ENCODE measurements at places on chromosomes 6 and 20. TPM values are rescaled to one million over a fixed set of nuclear protein-coding genes. Genes with fewer than 3 reads are reported as not detected.

- no peak for DNase-seq
- peaks cover 39% of the 10 kb centered on the region for H3K4me1 ChIP-seq
- peaks cover 40% of the 10 kb centered on the region for H3K36me3 ChIP-seq
- H3K27ac ChIP-seq = no peak overlapping the region
Measured at GRCh38 chr20:50834599-50835005, 39.7 kb downstream of the BCAS4 start.

DNA sequence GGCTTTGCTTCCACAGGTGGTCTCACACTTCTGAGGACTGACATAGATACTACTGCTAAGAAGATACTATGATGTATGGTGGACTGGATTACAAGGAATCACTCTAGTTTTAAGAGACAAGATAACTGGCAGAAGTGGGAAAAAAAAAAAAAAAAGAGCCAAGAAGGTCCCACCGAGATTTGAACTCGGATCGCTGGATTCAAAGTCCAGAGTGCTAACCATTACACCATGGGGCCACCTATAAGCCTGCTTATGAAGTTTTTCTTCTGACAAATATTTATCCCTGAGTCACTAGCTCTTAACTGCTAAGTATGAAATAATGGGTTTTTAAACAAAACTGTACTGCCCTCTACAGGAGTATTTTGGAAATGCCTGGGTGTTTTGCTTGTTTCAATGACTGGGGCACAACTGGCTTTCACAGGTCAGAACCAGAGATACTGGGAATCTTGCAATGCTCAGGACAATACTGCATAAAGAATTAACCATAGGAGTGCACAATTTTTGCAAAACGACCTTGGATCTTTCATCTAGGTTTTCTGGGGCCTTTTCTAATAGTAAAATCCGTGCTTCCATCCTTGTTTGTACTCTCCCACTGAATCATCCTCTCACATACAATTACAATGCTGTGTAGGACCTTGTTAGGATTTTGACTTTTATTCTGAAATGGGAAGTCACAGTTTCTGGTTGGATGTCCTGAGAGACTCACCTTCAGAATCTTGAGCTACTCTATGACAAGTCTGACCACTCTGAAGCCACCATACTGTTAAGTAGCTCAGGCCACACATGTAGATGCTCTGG is 116.3 kb downstream of the OR2B2 start:
- peaks cover 43% of the 10 kb centered on the region for H3K4me1 ChIP-seq
- peaks cover 10% of the 10 kb centered on the region for H3K27me3 ChIP-seq
- H3K36me3 ChIP-seq = no peaks in the 10 kb centered on the region
- peak overlapping the region; percentile 60 for H3K27ac ChIP-seq

DNA sequence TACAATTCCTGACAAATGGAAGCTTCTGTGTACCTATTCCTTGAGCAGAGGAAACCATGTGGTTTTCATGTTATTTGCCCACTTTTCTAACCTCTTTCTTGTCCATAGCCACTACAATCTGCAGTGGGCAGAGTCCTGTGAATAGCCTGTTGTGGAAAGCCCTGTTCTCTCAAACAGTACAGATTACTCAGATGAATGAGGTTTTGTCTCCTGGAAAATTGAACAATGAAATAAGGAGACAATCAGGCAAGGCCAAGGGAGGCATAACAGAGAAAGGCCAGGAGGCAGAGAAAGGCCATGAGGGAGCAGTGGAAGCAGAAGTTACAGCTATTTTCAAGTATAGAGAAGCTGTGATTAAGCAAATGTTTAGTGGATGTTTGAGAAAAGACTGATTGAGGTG is 189.3 kb downstream of the GRIK2 start:
- no peaks in the 10 kb centered on the region for H3K4me1 ChIP-seq
- no peak overlapping the region for H3K27ac ChIP-seq
- H3K27me3 ChIP-seq = no peaks in the 10 kb centered on the region
- no peak overlapping the region for H3K4me3 ChIP-seq
- no peak for DNase-seq
- no peaks in the 10 kb centered on the region for H3K36me3 ChIP-seq

The FLRT3 gene
- total RNA-seq = not detected
